Urothelium cell line (cell line): ENCODE measurements at places on chromosomes 3 and 15.

DNA sequence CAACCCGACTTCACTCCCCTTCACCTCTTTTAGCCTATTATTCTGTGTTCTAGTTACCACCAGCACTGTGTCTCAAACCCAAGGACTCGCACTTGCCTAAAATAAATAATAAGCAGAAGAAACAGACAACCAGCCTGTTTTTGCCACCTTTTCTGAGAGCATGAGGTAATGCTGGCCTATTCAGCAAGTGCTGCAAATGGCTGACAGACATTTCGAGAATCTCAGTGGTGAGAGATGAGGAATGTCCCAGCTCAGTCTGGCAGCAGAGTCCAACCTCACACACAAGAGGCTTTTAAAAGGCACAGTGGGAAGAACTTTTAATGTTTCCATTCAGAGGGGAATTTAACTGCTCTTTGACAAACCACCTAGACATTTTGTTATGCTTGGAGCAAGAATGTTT lies 143.3 kb upstream of the GMNC start:
- no peak for DNase-seq

- DNase-seq: peak; percentile 43
These were observed 75.1 kb downstream of the ATP10A start for GRCh38 chr15:25787855-25788520.

- no peak for DNase-seq
These were observed 115.2 kb upstream of the TLE3 start for GRCh38 chr15:70212963-70213315.

DNA sequence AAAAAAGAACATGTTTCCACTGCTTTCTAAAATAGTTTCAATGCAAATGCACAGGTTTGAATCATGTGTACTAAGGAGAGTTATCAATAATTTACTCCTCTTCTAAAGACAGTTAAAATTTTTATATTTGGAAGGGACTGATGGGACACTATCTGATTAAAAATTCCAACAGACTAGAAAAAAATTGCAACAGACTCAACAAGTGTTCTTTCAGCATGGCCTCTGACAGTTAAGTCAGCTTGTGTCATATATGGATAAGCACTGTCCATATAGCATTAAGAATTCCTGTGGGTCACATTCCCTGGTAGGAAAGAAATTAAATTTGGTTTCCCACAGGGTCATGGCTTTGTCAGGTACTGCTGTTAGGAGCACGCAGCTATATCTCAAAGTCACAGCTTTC lies 96.8 kb downstream of the OSBPL10 start:
- no peak for DNase-seq

DNA sequence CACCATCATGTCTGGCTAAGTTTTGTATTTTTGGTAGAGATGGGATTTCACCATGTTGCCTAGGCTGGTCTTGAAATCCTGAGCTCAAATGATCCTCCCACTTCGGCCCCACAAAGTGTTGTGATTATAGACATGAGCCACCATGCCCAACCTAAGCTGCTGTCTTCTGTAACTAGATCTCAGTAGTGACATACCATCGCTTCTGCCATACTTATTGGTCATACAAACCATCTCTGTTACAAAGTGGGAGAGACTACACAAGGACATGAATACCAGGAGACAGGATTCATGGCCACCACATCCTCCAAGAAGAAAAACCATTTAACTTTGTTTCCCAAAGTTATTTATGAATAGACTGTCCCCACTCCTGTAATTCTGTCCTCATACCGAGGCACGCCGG lies 81.3 kb downstream of the SMAD6 start:
- DNase-seq: no peak

GRCh38 chr3:186362988-186363387 lies 954 bp upstream of the DGKG start:
- no peak for DNase-seq

DNA sequence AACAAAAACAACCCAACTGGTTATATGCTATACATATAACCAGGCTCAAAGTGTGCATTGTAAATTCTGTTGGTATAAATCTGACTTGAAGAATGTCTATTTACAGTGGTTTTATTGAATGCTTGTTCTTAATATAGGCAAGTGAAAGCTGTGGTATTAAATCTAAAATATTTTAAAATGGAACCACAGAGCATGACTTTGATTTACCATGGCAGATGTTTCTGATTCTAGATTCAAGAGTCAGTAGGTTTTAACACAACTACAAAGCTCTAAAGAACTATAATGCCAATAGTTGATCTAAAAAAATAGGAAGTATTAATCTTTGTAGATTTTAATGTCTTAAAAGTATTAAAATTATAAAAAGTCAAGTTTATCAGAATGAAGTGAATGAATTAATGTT lies 141.9 kb upstream of the PLSCR5 start:
- no peak for DNase-seq

DNA sequence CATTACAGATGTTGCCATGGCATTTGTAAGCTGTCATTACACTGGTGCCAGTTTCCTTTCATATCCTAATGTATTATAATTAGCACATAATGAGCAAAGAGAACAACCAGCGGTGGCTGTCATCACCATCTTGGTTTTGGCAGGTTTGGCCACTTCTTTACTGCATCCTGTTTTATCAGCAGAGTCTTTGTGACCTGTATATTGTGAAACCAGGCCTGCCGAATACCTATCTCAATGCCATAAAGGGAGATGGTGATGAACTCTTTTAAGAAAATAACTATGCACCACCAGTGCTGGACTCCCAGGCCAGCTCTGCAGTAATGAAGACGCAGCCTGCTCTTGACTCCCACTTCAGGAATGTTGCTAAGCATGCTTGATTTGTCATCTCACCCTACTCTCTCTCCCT lies 458.1 kb upstream of the NR2F2 start:
- DNase-seq: no peak

DNA sequence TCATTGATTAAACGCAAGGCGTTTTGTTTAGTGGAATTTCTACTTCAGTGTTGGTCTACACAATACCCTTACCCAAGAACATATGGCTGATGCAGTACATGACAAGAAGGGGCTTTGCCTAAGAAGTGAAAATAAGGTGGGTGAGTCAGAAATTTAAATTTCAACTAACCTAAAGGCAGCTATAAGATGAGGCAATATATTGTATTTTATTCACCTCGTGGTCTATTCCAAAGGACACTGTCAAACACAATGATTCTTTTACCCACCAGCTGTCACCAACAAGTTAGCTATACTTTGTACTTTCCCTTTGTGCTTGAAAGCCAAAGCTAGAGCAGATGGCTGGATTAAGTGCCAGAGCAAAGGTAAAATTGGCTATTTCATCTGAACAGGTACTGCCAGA lies 10.9 kb upstream of the SETMAR start:
- DNase-seq: no peak

- no peak for DNase-seq
These were observed 3.3 kb downstream of the TMEM40 start for GRCh38 chr3:12755754-12756153.

DNA sequence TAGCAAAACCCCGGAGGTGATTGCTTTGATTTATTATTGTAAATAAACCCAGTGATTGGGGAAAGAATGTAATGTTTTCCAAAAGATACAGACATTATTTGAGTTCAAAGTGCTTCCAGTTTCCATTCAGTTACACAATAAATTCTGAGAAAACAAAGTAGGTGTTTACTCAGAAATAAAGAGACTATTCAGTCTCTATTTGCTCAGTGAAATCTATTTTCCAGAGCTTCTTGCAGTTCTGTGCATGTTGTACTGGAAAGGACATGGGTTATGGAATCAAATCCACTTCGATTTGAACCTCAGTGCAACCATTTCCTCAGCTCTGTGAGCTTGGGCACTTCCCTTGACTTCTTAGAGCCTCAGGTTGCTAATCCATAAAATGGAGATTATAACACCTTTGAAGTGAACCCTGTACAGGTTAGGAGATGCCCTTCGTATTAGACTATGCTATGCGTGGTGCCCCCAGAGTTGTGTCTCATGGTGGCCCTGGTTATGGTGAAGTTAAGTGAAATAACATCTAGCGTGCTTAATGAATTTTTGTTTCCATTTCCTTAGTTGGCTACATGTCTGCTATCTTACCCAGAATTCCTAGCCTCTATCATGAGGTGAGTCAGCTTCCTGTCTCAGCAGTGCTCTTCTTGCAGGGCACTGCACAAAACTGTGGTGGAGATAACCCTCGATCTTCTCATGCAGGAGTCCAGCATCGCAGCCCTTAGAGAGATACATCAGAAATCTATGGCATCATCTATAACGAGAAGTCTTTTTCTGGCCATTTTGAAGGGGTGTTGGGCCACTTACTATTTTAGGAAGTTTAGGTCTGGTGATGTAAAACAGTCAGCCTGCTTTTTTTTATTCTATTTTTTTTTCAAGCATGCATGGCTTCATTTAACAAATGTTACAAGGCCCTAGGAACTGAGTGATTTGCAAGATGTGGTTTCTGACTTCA lies 97.7 kb downstream of the RPL39L start:
- DNase-seq: no peak

DNA sequence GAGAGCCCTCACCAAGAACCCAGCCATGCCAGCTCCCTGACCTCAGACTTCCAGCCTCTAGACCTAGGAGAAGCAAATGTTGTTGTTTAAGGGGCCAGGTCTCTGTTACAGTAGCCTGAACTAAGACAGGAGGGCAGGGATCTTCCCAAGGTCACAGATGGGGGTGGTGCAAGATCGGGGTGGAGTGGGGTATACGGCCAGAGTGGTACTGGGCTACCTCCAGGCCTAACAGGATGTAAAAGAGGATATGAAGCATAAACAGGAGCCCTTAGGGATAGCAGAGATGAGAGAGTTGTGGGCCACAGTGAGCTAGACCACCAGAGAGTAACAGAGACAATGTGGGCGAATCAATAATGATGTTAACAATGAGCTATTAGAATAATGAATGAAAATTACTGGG lies 82.9 kb downstream of the TOP2B start:
- DNase-seq: no peak

DNA sequence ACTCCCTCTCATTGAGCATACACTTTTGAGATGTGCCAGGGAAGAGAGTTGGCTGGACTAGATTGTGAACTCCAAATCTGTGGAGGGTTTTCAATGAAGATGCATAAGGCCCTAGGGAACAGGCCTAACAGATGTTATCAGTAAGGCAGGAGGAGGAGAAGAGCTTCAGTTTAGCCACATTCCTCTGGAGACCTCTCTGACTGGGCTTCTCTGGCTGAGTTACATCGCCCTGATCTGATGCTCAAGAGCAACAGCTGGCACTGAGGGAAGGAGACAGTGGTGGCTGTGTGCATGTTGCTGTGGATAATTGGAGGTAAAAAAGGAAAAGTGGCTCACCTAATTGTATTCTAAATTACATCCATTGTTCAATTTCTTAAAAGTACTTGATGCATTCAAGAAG lies 206.4 kb upstream of the CFAP20DC start:
- DNase-seq: no peak

- DNase-seq: peak; percentile 83
These were observed 133.7 kb downstream of the FOXB1 start for GRCh38 chr15:60137711-60138396.

GRCh38 chr3:171198781-171199472 lies 172.4 kb upstream of the SLC2A2 start:
- no peak for DNase-seq

DNA sequence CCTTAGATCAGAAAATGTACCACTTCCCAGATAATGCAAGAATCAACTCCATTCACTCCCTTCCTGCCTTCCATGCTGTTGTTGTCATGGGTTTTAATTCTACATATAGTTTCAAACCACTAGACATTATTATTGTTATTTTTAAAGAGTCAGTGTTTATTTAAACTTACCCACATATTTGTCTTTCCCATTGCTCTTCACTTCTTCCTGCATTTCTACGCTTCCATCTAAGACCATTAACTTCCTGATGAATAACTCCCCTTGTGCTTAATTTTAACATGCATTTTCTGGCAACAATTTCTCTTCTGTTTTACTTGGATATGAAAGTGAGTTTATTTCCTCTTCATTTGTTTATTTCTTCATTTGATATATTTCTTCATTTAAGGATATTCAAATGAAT lies 127.1 kb upstream of the FHIT start:
- no peak for DNase-seq

- no peak for DNase-seq
These were observed 64.9 kb downstream of the DIPK2A start for GRCh38 chr3:144036498-144036897.

DNA sequence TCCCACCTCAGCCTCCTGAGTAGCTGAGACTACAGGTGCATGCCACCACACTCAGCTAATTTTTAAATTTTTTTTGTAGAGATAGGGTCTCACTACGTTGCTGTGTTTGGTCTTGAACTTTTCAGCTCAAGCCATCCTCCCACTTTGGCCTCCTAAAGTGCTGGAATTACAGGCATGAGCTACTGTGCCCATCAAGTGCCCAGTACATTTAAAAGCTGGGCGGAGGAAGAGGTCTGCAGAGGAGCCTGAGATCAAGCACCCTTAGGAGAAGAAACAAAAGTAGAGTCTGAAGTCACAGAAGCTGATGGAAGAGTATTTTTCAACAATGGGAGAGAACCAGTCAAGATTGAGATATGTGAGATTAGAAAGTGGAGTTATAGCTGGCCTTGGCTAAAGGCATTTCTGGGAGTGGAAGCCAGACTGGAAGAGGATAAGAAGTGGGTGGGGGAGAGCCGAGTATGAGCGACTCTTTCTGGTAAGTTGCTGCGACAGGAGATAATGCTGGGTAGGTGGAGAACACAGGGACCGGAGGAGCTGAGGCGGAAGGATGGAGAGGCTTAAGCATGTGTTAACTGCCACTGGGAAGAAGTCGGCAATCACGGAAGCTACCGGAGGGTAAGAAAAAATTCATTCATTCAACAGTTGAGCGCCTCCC lies 782 bp upstream of the IREB2 start:
- DNase-seq: peak; percentile 41

- DNase-seq: no peak
These were observed 103.4 kb downstream of the SEC22A start for GRCh38 chr3:123305192-123305591.

DNA sequence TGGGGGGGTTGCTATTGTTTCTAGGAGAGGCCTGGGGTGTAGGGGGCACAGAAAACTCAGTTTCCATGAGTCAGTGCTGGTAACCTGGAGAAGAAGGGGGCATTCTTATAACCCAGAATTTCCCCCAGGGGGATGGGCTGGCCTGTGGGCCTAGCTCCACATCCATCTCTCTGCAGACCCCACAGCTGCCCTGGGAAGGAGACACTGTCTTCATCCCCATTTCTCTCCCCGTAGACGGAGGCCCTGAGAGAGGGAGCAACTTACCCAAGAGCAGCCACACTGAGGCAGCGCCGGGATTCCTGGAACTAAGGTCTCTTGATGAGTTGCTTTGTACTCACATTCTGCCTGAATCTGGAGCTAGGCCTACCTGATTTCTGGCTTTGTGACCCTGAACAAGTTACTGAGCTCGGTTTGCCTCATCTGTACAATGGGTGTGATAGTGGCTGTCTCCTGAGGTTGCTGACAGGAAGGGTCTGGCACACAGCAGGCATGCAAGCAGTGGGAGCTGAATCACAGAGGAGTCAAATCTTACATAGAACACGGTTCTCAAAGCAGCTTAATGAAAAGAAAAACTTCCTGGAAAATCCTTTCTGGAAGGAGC lies 55.0 kb upstream of the LCTL start:
- DNase-seq: no peak

GRCh38 chr3:48406443-48407431 lies 23.1 kb downstream of the PLXNB1 start:
- no peak for DNase-seq

DNA sequence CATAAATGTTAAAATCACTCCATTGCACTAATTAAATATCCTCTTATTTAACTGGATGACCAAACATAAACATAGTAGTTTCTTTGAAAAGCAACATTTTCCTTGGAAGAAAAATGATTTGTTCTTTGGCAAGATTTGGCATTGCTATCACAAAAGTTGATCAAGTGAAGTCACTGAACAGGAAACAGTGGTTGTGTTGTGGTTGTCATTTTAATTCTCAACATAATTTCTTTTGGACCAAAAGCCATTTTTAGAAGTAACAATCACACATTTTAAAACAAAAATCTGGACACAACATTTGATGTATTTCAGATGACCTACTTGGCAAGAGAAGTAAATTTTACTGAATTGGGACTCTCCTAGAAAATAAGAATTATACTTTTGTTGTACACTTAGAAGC lies 872.3 kb downstream of the ROBO1 start:
- DNase-seq: no peak
